Muscle of leg (tissue), 16 donors: ENCODE measurements at places on chromosomes 5 and 9. TPM values are rescaled to one million over a fixed set of nuclear protein-coding genes. Genes with fewer than 3 reads are reported as not detected.

GRCh38 chr9:108800632-108801099, 55.1 kb downstream of the ACTL7B start:
- peak; percentile 40 for DNase-seq

DNA sequence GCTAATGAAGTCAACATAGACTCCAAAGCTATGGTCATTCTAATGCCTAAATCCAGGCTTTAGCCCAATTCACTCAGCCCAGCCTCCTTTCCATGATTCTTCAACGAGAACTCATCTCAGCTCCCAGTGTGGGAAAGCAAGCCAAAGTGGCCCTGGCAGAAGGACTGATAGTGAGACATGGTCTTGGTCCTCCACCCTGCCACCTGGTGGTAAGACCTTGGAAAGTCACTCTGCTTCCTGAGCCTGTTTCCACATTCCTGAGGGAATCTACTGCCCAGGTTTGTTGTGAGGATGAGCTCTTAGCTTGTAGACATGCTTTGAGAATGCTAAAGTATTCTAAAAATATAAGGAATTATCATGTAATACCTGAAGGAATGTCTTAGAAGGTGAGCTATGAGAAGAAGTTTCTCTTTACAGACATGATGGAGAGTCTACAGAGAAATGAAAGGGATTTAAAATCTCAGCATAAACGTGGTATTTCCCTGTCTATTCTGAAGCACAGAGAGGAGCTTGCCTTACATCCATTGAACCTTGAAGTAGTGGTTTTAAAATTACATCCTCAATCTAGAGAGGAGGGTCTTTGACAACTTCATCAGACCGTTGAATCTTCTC, 173.5 kb downstream of the TRIM32 start:
- DNase-seq, result peak; percentile 63

DNA sequence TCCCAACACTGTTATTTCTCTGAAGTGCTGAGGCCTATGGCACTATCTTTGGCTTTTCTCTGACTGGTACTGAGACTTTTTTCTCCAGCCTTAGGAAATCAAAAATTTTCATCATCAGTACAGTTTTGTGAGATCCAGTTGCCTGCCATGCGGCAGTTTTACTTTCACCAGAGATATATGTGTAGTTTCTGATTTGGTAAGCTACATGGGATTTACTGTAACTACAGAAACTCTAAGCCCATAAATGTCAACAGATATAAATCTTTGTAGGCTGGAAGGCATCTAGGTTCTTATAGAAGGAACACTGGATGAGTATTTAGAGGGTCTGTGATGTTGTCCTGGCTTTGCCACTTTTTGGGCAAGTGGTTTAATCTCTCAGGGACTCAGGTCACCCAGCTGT, 69.0 kb downstream of the DOCK2 start:
- DNase-seq, result no peak

GRCh38 chr9:134069480-134070399, 1.9 kb upstream of the BRD3 start:
- DNase-seq, result no peak

GRCh38 chr9:87525546-87526303, 28.1 kb downstream of the DAPK1 start:
- no peak for DNase-seq

GRCh38 chr9:98538203-98538602, 170.5 kb downstream of the GABBR2 start:
- no peak for DNase-seq

GRCh38 chr5:157750320-157750719, 6.8 kb downstream of the LSM11 start:
- DNase-seq, result no peak

GRCh38 chr5:9335754-9336495, 209.9 kb downstream of the SEMA5A start:
- DNase-seq, result no peak

GRCh38 chr5:2191972-2192371, 309.2 kb upstream of the IRX4 start:
- DNase-seq, result no peak

GRCh38 chr9:98365227-98365669, 109.8 kb upstream of the TBC1D2 start:
- DNase-seq, result no peak

DNA sequence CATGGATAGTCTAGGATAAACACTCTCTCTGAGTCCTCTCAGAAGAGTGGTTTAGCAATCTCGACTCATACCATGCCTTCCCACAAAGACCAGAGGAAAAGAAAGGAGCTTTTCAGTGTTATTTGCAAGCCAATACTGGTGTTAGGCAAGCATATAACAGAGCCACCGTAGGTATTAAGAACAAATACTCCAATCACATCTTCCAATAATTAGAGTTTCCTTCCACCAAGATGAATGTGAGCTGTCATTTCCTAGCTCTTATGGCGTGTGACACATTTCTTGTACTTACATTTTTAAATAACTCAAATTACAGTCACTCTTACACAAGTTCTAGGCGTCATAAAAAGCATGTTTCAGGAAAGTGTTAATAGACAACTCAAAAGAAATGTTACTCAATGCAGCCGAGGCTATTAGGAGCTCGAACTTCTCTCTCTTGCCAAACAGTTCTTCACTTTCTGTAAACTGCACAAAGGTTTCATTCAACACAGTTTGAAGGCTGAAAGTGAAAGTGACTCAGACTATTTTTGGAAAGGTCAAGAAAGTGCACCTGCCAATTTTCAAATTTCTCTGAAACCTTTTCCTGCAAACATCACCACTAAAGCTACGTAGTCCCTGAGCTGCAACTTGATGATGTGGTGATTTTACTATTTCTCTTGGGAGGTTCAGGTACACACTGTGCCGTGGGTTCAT, 153.8 kb downstream of the AUH start:
- peak; percentile 82 for DNase-seq

SH3TC2 gene
- total RNA-seq, result 2.3 TPM

IGIP gene
- total RNA-seq, result 5.5 TPM
